Immature natural killer cell (primary cell): ENCODE measurements at places on chromosomes 5 and 9.

DNA sequence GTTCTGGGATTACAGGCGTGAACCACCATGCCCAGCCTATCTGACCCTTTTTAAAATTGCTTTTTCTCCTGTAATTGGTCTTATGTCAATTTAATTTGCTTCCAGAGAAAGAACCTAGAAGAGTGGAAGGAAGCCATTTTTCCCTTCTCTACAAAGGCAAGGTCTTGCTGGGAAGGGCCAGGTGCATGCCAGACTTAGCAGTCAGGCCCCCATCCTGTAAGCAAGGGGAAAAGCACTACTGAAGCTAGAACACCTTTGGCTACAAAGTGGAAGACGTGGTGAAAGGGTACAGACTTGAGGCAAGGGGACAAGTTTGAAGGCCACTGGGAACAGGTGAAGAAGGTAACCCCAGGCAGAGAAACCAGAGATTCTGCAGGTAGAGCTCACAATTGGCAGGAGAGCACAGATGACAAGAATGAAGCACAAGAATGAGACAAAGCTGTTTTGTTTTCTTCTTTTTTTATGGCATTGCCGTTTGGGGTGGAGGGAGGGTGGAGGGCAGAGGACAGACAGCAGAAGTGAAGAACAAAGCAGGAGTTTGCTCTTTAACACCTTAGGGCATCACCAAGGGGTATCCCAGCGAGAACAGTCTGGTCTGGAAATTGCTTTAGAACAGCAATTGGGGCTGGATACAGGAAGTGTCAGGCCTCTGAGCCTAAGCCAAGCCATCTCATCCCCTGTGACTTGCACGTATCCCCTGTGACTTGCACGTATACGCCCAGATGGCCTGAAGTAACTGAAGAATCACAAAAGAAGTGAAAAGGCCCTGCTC is 72.9 kb downstream of the SERINC5 start:
- DNase-seq = no peak

DNA sequence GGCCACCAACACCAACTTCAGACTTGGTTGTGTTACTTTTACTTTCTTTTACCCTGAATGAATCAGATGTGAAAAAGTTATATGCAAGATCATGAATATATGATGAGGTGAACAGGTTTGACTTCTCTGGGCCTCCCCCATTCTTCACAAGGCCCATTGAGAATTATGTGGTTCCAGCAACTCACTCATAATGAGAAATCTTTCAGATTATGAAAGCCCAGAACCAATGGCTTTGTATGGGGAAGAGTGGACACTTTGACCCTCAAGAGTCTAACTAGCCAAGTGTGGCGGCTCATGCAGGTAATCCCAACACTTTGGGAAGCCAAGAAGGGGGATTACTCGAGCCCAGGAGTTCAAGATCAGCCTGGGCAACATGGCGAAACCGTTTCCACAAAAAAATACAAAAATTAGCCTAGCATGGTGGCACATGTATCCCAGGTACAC is 16.1 kb upstream of the LNPEP start:
- DNase-seq = peak; percentile 26

DNA sequence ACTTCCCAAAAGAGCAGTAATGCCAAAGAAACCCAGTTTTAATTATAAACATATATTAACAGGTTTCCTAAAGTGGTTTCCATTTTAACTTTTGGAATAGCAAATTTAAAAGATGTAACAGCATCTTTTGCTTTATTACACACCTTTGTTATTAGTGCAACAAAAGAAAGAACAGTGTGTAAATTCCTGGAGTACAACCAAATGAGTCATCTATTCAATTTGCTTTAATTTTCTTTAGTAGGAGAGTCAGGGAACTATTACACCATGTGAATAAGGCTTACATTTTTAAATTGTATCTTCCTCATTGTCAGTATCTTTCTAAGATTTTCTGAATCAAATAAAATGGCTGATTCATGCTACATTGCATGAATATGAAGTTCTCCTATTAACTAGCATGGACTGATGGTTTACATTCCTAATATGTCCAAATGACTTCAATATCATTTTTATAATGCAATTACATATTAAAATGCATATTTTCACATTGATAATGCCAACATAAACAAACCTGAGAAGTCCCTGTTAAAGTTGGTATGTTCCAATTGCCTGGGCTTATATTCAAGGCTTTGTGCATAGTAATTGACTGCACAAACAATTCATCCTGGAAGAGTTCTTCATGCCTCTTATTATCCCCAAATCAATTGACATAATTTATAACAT is 22.5 kb downstream of the EDIL3 start:
- no peak for DNase-seq

DNA sequence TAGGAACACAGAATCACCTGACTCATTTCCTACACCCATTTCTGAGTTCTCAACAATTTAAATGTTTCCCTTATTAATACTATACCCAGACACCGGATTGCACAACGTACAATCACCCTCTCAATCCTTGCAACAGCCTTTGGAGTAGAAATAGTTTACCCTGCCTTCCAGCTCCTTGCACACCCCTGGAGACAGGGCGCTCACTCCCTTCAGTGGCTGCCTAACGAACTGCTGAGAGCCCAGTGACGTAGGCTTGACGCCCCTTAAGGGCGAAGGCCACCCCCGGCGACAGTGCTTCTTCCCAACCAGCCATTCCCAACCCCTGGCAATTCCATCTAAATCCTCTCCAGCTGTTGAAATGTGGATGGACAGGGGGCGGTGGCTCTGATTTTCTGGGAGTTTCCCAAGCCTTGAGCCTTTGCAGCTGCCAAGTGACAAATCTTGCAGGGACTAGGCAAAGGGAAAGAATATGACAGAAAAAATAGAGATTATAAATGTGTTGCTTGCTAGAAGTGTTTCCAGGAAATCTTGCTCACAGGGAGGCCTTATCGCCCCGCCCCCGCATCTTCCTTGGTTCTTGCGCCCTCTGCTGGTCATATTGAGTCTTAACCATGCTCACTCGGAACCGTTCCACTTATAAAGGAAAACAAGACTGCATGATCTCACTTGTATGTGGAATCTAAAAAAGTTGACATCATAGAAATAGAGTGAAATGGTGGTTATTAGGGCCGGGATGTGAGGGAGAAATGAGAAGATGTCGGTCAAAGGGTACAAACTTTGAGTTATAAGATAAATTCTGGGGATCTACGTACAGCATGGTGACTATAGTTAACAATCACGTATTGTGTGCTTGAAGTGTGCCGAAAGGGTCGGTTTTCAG is 7.6 kb upstream of the BARX1 start:
- peak; percentile 62 for DNase-seq

- DNase-seq = peak; percentile 22
Measured at GRCh38 chr5:97142521-97143254, at the start of gene LIX1. Gene LIX1 (minus strand): TSS chr5:97142611. CDS start chr5:97142576, 35 bp downstream.

DNA sequence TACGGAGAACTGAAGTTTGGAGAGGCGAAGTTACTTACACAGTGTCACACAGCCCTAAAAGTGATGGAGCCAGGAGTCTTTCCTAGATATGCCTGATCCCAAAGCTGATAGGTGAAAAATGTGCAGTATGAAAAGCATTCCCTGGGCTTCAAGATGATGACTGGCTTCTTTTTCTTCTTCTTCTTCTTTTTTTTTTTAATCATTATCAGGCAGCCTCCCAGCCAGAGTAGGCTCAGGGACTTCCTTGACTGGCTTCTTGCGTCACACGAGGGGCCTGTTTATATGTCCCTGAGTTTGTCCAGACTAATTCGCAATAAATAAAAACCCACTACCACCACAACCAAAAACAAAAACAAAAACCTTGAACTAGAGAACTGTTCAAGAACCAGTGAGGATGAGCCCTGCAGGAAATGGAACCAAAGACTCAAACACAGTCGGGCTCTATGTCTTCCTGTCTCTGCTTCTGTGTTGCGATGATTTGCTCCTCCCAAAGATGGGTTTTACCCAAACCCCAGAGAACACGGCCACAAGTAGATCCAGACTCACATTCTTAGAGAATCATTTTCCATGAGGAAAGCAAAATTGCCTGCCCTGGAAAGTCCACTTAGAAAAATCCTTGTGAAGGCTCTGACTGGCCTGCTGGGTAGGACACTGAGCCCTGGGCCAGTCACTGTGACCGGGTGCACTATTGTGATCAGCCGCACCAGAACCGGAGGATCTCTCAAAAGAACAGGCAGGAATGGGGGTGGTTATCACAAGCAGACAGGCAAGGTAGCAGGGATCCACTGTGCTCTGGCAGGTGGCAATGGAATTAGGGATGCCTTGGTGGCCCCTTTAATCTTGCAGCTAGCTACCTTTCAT is 38.0 kb upstream of the ADAM19 start:
- no peak for DNase-seq

DNA sequence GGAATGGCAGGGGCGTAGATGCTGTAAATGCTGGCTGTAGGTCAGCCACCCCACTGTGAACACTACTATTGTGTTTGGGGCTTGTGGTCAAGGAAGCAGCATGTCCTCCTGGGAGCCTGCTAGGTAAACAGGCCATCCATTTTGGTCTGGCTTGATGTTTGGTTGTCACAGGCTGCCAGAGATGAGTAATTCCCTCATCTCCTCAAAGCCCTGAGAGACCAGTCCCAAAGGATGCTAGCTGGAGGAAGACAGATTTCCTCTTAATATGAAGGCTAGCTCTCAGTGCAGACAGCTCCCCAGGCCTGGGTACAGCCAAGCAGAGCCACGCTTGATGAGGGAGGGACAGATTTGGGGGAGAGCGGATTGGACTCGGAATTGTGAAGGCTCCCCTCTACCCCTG is 72.5 kb upstream of the MAP1B start:
- DNase-seq = no peak

- no peak for DNase-seq
Measured at GRCh38 chr5:137410234-137411010, 88.7 kb downstream of the SPOCK1 start.

- DNase-seq = peak; percentile 91
Measured at GRCh38 chr5:65624025-65624570, at the start of gene TRIM23. Gene TRIM23 (minus strand): TSS chr5:65624333. CDS start chr5:65624274, 59 bp downstream.

- DNase-seq = no peak
Measured at GRCh38 chr5:17431272-17432050, 66.6 kb upstream of the TAF11L2 start.

GRCh38 chr5:149264439-149265067 is 7.1 kb upstream of the AFAP1L1 start:
- no peak for DNase-seq

DNA sequence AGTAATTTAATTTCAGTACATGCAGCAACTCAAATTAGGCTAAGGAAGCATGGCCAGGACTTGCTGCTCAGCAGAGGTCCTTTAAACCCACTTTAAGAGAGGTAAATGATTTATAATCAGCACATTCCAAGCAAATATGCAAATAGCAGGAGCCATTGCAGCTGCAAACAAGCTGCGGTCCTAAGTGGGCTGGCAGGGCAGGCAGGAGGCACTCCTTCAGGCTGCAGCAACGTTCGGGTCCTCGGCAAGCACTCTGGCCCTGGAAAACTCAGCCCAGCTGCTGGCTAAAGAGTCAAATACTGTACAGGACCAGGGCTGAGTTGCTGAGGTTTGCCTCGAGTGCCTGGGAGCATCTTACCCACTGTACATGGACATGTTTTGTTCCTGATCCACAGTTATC is 126.9 kb downstream of the FSTL4 start:
- DNase-seq = no peak
